ENCODE measurements at places on chromosomes 7 and 10.

DNA sequence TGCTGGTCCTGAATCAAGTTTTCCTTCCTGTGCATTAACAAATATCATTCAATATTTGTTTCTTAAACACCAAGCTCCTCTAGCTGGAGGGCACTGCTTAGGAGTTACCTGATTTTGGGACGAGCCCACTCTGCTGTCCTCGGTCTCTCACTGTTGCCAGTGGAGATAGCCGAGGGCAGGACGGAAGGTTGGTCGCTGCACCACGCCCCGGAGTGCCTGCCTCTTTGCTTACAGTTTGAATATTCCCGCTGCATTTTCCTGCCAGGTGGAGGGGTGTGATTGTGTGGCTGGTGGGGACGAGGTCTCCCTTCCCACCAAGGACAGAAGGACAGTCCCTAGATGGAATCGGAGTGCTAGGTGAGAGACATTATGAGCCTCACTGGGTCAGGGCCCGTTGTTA is 201.5 kb downstream of the DNAJB6 start:
- no peak for DNase-seq

DNA sequence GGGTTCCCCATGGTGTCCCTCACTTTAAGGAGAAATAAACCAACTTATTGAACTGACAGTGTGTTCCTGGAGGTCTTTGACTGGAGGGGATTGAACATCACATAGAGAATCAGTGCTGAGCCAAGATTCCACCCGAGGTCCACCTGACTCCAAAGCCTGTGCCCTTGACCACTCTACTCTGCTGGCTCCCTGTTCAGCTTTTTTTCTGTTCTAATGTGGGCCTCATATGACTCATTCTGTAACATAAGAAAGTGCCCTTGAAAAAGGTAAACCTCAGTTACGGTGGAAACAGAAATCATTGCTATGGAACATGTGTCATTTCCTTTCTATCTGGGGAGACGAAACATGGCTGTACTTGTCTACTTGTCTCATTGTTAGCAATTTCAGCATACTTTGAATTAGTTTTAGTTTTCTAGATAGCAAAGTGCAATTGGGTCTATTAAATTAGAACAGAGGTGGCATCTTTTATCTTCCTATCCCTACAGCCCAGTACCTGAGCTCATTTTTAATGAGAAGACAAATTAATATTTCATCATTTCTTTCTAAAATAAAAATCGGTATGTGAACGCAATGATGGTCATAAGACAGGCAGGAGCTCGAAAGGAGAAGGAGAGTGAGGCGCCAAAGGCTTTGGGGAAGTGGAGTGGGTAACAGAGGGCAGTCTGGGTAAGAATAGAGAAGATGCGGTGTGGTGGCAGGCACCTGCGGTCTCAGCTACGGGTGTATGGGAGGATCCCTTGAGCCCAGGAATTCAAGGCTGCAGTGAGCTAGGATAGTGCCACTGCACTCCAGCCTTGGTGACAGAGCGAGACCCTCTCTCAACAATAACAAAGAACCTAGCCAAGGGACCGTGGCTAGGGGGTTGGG is 1.5 kb downstream of the GSDME start:
- peak; percentile 9 for DNase-seq

DNA sequence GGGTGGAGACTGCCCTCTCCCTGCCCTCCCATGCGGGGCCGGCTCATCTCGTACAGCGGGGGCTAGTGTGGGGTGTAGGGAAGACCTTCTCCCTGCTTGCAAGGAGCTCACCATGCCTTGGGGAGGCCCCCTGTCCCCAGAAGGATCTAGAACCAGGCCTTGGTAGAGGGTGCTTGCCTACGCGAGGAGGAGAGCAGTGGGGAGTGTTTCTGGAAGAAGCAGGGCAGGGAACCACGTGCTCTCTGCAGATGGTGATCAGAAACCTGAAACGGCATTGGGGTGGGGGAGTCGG is 2.7 kb downstream of the MAFK start:
- DNase-seq: no peak

DNA sequence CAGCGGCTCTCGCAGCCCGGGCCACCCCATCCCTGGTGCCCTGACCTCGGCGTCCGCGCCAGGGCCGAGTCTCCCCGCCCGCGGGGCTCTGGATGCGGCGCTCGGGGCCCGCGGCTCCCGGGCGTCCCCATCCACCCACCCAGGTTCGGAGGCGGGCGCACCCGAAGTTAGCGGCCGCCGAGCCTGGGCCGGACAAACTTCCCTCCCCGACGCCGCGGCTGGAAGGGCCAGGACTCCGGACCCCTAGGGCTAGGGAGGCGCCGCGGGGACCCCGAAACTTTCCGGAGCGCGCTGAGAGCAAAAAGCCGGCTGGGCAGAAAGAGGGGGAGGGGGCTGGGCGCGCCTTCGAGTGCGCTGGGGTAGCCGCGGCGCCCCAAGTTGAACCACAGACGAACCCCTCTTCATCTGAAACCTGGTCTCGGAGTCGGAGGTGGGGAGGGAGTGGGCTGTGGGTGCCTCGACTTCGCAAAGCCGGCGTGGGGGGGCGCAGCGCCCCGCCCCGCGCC is 3.7 kb upstream of the ELFN1 start:
- no peak for DNase-seq

DNA sequence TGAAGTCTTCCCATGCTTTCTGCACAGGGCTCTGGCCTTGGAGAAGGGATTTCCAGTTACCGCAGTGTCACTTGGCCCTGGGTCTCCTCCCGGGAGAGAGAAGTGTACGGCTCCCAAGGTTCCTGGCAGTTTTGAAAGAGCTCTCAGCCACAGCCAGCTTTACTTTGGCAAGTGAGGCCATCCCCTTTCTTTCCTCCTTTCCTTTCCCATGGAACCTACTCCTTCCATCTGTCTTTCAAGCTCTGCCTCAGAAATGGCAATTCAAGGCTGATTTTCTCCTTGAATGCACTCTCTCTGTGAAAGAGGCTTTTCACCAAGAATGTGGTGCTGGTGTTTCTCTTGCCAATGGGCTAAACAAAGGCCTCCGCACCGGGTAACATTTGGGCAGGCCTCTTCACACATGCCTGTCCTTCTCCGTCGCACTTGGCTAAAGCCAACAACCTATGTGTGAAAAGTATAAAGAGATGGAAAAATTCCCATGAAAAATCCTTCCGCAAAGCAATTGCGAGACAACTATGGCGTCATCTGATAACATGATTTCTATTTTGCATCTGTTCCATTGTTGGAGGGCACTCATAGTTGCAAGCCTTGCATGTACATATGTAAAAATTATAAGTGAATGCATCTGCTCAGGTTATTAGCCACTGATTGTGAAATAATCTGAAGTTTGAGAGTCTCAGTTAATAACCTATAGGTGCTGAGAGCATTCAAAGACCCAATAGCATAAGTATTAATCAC is 125.4 kb downstream of the PFKFB3 start:
- no peak for DNase-seq

GRCh38 chr10:5364890-5365338 is at the start of gene UCN3:
TSS of gene UCN3 (plus strand) at chr10:5364966. CDS start at chr10:5373721, 8,755 bp downstream.
- no peak for DNase-seq

DNA sequence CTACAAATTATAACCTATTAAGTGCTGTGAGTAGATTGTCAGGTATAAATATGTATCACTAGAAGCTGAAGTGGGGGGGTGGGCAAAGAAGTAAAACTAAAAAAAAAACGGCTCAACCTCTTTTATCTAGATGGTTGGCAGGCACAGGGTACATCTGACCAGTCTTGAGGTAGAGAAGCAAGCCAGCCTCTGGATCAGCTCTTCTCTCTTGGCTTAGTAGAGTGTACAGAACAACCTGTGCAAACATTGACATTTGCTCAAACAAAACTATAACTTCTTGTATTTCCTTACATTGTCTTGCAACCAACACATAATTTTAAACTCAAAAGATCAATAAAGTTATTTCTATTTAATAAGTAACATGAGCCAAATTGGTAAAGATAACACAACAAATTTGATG is 25.6 kb downstream of the DNA2 start:
- DNase-seq: no peak

DNA sequence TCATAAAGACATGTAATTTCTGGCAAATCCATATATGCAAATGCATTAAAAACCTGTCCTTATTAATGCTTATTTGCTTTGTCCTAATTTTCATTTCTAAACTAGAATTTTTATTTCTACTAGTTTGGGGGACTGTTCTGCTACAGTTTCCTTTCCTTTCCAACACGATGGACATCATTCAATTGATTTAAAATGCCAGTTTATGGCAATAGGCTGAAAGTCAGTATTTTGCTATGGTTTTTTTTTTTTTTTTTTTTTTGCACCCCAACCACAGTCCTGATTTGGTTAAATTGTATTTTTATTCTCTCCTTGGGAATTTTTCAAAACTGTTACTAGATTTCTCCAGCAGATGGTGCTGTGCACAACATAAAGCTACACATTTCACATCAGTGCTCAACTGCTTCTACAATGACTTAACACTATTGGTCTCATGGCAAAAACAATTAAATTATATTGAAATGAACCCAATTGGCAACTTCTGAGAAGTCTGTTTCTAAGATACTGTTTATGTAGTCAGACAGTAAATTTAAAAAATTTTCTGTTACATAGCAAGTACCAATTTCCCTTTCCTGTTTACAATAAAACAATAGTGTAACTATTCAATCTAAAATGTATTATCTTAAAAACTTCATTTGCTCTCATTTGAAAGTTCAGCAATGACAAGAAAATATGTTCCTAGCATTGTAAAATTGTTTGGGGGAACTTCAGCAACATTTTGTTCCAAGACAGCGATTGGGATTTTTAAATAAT is 193.8 kb upstream of the CCDC6 start:
- no peak for DNase-seq

DNA sequence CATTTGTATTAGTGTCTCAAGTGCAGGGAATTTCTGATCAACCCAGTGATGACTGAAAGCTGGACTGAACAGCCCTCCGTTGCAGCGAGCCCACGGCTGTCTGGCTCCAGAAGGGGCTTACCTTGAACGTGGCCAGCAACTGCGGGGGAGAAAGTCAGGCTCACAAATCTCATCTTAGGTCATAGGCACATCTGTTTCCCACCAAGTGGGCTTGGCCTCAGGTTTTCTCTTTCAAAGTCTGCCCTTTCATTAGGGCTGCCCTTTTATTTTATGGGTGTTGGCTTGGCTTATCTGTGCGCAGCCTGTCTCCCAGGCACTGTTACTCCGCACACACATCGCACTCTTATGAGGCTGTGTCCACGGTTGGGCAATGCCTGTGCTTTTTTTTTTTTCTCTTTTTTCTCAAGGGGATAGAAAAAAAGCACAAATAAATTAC is 178.0 kb downstream of the JCAD start:
- DNase-seq: no peak

DNA sequence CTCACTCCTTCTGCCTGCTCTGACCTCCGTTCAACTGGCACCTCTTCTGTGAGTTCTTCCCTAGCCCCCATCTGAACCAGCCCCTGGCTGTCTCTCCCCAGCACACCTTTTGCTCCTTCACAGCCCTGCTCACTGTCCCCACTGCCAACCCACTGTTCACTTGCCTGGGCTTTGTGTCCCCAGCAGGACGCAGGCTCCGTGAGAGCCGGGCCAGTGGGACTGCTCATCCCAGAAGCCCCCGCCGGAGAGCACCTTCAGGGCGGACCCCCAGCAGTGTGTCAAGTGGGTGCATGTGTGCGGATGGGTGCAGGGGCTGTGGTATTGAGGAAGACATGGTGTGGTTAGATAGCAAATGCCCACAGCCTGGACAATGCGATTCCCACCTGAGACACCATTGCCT is 148.4 kb upstream of the RNF32 start:
- no peak for DNase-seq

- DNase-seq: no peak
Measured at GRCh38 chr7:77783545-77783944, 14.7 kb downstream of the TMEM60 start.

DNA sequence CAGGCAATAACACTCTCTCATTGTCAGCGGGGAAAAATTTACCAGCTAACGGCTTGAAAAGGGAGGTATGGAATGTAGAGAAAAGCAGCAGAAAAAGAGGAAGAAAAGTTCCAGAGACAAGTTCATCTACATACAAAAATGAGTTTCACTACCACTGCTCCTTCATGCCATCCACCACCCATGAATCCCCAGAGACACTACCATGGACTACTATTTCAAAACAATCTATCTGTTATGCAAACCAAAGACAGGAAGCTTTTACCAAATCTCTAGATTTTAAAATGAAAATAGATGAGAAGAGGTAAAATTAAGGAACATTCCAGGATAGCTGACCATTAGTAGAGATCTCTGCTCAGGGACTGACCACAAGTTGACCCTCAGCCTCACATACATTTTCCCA is 189.0 kb upstream of the GRM3 start:
- no peak for DNase-seq

GRCh38 chr7:64541438-64542359 is 21.2 kb downstream of the ZNF680 start:
- DNase-seq: peak; percentile 2

- no peak for DNase-seq
Measured at GRCh38 chr7:107035446-107035845, 9.1 kb upstream of the PRKAR2B start.

DNA sequence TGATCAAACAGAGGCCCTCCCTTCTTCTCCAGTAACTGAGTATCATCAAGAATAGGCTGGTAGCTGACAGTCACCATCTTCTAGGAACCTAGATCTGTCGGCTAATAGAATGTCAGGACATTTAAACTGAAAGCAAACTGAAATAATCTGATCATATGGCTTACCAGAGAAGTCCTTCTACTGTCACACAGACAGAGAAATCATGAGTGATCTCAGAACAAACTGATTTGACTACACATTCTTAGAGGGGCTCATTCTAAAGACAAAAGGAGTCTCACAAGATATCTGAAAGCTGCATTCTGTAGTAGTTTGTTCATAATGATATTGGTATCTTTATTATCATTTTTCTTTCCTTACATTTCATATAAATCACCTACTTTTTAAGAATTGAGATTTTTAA is 130.9 kb upstream of the ADCY1 start:
- DNase-seq: no peak

DNA sequence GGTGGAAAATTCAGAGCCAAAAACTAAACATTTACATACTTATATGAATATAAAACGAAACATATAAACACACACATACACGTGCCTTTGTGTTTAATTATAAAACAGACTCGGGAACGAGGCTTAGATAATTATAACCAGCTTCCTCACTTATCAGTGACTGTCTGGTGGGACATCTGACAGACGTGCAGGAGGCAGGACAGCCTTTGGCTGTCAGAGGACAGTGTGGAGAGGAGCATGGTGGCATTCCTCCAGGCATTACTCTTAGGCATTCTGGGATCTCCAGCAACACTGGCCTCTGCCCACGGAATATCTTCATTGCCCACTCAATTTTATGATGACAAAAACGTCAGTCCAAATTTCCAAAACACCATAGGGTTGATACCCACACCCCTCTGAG is 262.2 kb upstream of the NFE2L3 start:
- no peak for DNase-seq

- no peak for DNase-seq
Measured at GRCh38 chr10:4561296-4561695, 264.7 kb upstream of the AKR1E2 start.

Measured in GDM1 (cell line).